ENCODE measurements at places on chromosomes 3 and 15. TPM values are rescaled to one million over a fixed set of nuclear protein-coding genes. Genes with fewer than 3 reads are reported as not detected.

DGKG gene
- total RNA-seq, result 2.1 TPM

DNA sequence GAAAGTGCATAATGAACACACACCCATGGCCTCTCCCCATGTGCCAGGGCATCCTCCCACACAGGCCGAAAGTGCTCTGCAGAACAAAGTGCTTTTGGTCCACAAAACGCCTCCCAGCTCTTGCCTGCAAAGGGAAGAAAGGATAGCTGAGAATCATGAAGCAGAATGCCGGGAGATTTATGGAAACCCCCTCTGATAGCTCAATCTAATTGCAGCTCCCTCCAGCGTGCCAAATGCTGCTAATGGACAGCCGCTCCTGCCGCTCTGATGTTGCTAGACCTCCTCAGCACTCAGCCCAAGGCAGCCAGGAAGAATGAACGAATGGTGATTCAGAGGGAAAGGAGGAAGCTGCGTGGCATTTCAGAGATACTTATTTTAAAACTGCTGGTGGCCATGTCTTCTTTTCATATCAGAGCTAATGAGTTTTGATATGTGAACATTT lies 145.3 kb downstream of the TJP1 start:
- DNase-seq, result no peak

- no peak for DNase-seq
Measured at GRCh38 chr3:76203578-76203977, 418.2 kb upstream of the ZNF717 start.

DNA sequence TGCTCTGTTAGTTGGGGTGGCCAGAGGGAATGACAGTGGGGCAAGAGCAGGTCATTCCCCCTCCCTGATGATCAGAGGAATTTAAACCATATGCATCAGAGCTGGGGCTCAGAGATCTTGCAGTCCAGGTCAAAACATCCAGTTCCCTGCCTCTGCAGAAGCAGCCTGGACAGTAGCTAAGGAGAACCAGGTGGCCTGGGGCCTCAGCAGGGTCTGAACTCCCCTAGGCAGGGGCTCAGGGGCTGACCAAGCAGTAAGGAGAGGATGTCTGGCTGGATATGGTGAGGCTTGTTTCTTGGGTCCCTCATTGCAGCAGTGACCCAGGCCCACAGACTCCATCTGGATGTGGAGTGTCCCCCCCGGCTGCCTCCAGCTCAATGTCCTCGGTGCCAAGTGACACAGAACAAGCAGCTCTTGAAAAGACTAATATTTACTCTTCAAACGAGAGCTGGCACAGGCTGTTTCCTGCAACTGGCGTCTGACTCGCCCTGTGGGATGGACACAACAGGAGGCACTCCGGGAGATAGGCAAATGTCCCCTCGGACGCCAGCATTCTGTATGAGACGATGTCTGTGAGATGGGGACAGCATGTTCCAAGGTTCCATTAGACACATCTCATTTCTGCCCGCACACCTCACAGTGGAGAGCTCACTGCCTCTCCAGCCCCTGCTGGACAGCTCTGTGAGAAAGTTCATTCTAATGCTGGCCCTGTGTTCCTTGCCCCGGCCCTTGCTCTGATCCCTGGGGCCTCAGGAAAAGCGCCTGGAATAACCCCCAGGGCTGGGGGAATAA lies 37.1 kb downstream of the SEC22C start:
- no peak for DNase-seq

- DNase-seq, result no peak
Measured at GRCh38 chr3:76245073-76245472, 459.7 kb upstream of the ZNF717 start.

Data from sciatic nerve (tissue), 2 donors.